NCI-H510A (cell line): ENCODE measurements at places on chromosomes 5 and 9.
A peak's percentile ranks its signal among the peaks of the same experiment; 100 is the strongest.

DNA sequence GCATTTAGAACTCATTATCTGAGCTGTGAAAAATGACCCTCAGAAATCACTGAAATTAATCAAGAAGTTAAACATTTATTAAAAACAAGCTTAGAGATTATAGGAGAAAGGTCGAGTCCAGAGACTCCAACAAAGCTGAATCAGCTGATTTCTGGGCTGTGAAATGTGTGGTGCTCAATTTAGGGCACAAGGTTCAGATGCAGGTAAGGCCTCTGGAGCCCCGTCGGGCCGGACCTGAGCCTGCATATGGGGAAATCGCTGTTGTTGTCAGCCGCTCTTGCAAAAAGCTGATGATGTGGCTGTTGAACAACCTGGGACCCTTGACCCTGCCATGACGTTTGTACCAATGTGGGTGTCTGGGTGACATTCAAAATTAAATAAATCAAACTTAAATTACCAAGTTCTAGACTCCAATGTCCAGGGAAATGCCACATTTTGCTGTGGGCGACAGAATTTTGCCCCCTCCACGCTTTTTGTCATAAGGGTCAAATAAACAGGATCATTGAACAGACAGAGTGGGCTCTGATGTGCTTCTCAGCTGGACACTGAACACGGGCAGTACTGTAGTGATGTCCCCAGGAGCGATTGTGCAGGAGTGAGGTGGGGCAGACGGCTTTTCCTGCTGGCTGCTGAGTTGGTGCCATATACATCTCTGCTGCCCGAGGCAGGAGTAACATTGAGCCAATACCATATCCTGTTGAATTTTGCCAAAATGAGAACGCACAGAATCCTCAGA lies 27.2 kb upstream of the FBP1 start:
- DNase-seq = no peak

DNA sequence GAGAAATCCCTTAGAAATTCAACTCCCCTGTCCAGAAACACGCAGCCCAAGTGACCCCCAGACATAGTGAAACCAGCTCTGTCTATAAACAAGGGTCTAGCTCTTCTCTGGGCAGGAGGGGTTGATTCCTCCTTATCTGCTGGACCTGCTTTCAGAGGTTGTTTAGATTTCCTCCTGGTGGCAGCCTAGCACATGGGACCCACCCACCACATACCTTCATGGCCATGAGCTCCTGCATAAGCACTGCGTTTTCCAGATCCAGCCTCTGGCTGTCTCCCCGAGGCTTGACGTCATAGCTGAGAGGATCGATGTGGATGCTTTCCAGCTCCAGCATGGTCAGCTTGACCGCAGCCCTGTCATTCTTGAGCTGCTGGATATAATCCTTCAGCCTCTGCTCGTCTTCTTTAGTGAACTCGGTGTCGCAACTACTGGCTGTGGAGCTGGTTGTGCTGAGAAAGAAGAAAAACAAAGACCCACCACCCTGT lies 77.0 kb downstream of the DCP2 start:
- no peak for DNase-seq

DNA sequence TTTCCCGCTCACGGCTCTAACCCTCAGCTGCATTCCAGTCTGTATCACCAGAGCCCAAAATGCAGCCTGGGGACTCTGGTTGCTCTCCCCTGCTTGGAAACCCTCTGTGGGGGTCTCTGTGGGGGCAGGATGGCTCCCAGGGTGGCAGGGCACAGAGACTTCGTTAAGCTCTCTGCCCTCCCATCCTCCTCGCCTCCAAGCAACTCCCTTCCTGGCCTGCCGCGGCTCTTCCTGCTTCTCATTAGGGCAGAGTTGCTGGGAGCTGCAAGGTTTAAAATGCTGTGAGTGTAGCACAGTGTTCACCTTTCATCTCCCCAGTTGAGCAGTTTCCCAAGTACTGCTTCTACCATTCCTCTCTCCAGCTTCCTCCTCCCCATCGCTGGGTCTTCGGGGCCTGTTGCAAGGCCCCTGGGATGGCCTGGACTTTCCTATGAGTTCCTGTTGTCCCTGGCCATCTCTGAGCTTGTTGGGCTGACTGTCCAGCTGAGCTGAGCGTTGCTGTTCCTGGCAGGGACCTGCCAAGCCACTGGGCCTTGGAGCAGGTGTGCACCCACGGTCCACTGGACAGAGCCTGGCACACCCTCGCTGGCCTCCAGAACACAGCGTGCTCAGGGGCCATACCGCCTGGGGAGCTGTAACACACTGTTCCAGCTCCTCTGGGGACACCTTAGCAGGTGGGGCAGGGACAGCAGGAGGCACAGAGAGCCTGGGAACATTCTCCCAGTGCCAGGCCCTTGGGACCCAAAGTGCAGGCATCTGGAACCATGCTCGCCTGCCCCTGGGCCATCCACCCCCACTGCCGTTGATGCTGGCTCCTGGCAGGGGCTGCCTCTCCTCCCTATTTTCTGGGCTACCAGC lies 188.4 kb downstream of the C9orf50 start:
- DNase-seq = no peak

- DNase-seq = no peak
Observed at GRCh38 chr5:120510098-120510637, 46.1 kb downstream of the PRR16 start.

- DNase-seq = no peak
Observed at GRCh38 chr5:150659360-150660107, 1.5 kb upstream of the MYOZ3 start.

DNA sequence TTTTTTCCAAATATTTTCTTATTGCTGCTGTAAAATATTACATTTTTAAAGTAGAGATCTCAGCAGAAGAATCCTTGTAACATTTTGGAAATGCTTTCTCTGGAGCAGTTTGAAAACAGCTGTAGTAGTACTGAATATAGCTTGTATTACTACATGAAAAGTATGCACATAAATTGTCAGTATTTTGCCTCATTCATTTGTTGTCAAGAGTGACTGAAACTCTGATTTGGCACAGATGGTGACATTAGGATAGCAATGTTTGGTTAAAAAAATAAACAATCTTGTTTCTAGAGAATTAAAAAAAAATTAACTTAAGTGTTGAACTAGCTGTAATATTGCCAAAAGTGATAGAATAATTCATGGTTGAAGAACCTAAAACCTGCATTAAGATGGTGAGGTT lies 90.4 kb downstream of the NNT start:
- DNase-seq = no peak

- DNase-seq = no peak
Observed at GRCh38 chr9:10014889-10015288, 597.9 kb downstream of the PTPRD start.

DNA sequence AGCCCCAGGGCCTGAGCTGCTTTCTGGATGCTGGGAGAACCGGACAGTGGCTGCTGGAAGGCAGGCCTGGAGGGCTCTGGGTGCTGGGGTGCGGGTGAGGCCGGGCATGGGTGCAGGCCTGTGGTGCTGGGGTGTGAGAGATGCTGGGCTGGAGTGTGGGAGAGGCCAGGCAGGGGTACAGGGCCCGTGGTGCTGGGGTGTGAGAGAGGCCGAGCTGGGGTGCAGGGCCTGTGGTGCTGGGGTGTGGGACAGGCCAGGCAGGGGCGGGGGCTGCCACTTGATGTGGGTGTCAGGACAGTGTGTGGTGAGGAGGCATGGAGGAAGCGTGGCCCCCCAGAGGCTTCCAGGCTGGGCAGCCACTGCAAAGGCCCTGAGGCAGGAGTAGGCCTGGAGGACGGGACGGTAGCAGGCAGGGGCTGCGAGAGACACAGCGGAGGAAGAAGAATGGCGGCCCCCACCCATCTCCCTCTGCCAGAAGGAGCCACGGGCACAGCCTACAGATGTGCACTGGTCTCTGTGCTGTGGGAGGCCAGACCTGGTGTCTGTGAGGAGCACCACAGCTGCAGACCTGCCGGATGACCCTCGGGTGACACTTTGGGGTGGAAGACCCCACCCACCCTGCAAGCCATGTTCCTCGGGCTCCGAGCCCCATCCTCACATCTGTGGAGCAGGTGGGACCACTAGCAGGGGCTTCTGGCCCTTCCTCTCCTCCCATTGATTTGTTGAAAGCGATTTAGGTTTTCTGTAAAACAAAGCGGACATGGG lies 9.3 kb downstream of the NKD2 start:
- no peak for DNase-seq

DNA sequence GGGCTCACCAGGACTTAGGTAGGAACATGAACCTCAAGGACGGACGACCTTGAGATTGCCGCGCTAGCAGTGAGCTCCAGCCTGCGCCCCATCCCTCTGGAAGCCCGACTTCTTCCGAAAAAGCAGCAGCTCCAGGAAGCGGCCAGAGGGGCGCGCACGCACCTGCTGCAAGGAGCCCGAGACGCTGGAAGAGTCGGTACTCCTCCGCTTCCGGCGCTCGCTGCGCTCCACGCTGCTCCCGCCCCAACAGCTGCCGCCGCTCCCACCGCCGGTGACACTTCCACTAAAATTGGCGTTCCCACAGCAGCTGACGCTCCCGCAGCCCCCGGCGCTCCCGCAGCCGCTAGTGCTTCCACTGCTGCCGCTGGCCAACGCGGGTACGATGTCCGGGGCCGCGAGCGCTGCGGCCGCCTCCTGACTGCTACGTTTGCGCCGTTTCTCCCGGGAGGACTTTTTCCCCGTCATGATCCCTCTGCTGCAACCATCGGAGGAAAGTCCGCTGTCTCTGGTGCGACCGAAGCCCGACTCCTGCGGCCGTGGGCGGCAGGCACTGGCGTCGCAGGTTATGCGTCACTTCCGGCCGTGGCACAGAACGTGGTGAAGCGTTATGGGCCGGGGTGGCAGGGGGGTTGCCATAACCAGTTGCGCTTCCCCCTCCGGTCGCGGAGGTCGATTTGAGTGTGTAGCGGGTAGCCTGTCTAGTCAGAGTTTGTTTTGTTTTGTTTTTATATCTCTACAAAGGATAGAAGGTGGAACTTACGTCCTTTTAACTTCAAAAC lies at the start of gene CAAP1:
Gene CAAP1, minus strand, starts transcription at position 552 of the 779 bp plus-strand sequence. Its CDS starts 87 bp downstream, at position 465.
- peak; percentile 76 for DNase-seq

- no peak for DNase-seq
Observed at GRCh38 chr5:30600892-30601291, 592.6 kb upstream of the CDH6 start.

DNA sequence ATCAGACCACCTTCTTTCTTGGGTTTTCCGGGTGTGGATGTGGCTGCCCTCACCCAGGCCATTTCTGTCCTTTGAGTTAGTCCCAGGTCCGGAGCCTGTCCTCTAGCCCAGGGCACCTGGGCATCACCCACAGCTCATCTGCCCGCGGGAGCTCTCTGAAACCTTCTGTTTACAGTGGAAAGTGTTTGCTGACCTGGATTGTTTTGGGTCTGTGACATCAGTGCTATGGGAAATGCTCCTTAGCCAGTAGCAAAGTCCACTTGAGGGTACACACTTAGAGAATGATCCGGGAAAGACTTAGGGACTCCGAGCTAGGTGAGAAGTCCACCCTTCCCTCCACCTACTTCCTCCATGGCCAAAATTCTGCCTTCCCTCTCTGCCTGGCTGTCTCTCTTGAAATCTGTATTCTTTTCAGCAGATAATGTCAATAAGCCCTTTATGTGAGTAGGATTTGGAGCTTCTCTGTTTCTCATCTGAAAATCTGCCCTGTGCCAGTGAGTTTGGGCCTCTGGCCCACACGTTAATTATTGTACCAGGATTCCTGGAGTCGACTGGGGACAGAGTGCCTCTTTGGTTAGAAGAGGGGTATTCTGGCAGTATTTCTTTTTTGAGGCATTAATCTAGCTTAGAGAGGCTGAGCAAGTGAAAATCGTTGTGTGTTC lies 19.9 kb downstream of the ABLIM3 start:
- DNase-seq = no peak

DNA sequence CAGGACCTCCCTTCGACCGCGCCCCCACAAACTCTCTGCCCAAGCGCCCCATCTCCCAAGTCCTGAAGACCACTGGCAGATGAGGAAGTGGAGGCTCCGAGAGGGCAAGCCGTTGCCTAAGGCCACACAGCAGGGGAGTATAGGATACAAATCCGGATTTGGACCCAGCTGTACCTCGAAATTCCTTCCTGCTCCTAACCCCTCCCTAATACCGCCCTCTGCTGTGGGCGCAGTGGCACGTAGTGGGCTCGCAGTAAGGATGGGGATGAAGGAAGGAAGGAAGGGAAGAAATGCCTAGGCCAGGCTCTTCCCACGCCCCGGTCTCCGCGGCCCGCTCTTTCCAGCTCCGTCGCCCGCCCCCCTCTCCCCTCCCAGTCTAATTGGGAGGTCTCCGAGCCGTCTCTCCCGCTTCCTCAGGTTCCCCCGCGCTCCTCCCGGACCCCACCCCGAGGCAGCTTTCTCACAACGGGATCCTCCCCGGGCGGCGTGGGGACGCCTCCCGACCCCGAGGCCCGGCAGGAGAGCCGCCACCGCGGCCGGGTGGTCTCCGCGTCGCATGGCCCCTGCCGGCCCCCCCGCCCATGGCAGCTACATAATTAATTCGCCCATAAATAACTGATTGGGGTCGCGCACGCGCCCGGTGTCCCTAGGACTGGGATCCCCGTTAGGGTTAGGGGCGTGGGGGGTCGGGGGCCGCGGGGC lies 138.9 kb downstream of the C9orf50 start:
- no peak for DNase-seq

DNA sequence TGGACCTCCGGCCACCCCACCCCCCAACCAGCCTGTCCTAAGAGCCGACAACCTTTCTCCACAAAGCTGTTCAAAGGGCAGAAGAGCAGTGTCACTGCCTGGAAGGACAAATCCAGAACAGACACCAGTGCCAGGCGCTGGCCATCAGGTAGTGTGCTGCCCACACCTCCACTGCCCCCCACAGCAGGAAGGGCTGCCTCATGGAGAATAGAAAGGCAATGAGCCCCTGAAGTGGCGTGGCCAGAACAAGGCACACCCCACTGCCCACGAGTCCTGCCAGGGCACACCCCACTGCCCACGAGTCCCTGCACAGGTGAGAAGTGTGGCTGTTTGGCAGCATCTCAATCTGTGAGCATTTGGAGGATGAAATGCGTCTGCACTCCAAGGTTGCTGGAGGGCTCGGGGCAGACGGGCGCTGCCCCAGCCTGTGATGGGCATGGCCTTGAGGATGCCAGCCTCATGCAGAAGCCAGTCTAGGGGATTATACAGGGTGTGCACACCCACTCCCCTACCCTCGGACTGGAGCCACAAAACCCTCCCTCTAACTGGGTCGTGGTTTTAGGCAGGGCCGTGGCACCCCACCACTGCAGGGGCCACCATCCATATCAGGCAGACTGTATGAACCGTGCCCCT lies 2.3 kb upstream of the SLC9A3 start:
- DNase-seq = no peak

DNA sequence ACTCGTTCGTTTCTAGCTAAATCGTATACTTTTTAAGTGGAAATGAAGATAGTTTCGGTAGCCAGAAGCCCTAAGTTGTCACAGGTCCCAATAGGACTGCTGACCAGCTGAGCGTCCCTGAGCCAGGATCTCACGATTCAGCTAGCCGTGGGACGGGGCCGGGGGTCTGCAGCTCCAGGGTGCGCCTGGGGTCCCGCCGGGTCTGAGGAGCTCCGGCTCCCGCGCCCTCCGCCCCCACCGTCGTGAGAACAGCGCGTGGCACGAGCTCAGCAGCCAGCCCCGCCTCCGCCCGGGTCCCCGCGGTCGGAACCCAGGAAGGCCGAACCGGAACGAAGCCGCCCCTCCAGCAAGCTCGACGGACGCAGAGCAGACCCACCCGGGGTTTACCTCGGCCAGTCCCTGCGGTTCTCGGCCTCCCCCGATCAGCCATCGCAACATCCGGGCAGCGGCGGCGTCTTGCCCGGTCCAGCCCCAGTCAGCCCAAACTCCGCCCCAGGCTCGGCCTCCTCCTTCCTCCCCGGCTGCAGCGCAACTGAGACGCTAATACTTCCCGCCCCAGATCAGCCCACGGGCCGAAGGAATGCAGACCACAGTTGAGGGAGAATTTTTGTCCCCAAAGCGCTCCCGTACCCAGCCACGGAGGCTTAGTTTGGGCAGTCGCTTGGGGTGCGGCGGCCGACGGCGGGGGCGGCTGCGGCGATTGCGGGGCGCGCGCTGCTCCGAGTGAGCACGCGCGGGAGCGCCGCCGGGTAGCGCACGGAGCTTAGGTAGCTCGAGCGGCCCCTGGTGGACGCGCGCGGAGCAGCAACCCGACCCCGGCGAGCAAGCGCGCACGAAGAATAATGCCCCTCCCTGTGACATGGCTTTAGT lies at the start of gene WDR41:
Gene WDR41, minus strand, starts transcription at position 534 of the 870 bp plus-strand sequence. Its CDS starts 96 bp downstream, at position 438.
- peak; percentile 80 for DNase-seq
